ENCODE measurements at places on chromosomes 12 and 14. TPM values are rescaled to one million over a fixed set of nuclear protein-coding genes. Genes with fewer than 3 reads are reported as not detected.
A peak's percentile ranks its signal among the peaks of the same experiment; 100 is the strongest.

OASL gene
- 11.1 TPM for total RNA-seq

TAS2R14 gene
- 1.0 TPM for total RNA-seq

KRT75 gene
- not detected for total RNA-seq

- DNase-seq = no peak
Observed at GRCh38 chr12:129610601-129611120, 293.2 kb downstream of the TMEM132D start.

- no peak for DNase-seq
Observed at GRCh38 chr14:69081271-69081670, 71.6 kb downstream of the DCAF5 start.

- DNase-seq = no peak
Observed at GRCh38 chr14:77378701-77379100, 1.5 kb downstream of the SAMD15 start.

- no peak for DNase-seq
Observed at GRCh38 chr12:52878507-52879393, 26.1 kb downstream of the KRT8 start.

GRCh38 chr14:24892497-24893051 lies 157.4 kb downstream of the STXBP6 start:
- no peak for DNase-seq

- DNase-seq = no peak
Observed at GRCh38 chr14:104634886-104635570, 30.5 kb upstream of the TMEM179 start.

DNA sequence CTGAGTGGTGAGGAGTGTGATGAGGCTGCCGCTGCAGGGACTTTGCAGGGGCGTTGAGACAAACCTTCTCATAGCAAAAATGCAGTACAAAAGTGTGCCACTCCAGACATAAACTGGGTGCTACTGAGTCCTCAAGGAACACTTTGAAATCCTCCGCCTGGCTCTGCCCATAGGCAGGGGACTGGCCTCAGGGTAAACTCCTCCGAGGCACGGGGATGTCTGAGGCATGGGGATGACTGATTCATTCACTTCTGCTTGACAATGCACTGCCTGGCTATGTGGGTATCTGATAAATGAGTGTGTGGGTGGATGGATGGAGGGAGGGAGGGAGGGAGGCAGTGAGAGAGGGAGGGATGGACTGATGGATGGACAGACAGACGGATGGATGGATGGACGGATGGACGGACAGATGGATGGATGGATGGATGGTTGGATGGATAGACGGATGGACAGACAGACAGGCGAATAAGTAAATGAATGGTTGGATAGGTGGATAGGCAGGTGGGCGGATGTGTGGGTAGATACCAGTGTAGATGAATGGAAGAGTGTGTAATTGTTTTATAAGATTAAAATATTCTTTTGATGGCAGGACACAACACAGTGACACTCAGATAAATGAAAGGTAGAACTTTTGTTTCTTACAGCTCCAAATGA lies 2.1 kb upstream of the BDKRB2 start:
- DNase-seq = no peak

GRCh38 chr14:59081720-59082119 lies 106.7 kb upstream of the DAAM1 start:
- no peak for DNase-seq

DNA sequence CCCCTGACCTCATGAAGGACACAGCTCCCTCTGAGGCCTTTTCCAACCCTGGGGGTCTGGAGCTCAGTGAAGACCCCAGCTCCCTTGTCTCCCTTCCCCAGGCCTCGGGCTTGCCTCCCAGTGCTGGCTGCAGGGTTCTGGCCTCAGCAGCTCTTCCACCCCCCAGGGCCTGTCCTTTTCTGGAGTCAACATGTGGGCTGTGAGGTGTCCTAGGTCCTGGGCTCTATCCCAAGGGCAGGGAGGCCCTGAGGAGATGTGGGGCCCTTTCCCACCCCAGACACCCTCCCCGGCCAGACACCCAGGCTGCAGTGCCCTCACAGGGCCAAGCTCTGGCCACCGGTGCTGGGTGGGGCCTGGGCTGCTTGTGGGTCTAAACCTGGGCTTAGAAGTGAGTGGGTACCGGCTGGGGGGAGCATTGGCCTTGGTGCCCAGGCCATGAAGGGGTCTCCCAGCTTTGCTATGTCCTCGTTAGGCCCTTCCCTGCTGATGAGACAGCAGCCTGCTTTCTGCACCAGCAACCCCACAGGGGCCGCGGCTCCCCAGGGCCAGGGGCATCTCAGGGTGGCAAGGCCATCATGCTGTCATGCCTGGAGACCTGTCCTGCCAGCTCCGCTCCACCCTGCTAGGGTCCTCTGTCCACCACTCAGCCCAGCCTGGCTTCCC lies 2.7 kb upstream of the CRIP2 start:
- DNase-seq = no peak

GRCh38 chr14:94177806-94178205 lies 3.7 kb downstream of the PPP4R4 start:
- DNase-seq = no peak

DNA sequence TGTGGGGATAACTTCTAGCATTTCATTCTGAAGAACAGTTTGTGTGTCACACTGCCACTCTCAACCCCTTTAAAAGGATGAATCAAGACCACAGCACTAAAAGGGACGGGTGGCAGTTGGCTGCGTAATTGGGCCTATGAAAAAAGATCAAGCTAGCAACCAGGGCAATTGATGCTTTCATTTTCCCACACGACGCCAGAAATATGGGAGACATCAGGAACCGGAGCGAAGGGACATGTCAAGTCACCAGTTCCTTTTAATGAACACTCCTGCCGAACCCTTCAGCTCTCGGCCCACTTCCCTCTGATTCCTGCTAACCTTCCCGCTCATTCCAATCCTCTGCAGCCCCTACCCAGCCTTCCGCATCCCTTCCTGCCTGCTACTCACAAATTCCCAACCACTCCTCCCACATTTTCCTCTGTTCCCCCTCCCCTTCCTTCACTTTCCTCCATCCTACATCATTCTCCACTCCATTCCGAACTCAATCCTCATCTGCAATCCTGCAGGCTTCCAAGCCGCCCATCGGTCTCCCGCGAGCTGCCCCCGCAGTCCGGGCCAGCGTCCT lies 753 bp downstream of the CSRNP2 start:
- peak; percentile 65 for DNase-seq

GRCh38 chr12:99453836-99454538 lies 193.6 kb upstream of the GARIN6 start:
- DNase-seq = no peak

DNA sequence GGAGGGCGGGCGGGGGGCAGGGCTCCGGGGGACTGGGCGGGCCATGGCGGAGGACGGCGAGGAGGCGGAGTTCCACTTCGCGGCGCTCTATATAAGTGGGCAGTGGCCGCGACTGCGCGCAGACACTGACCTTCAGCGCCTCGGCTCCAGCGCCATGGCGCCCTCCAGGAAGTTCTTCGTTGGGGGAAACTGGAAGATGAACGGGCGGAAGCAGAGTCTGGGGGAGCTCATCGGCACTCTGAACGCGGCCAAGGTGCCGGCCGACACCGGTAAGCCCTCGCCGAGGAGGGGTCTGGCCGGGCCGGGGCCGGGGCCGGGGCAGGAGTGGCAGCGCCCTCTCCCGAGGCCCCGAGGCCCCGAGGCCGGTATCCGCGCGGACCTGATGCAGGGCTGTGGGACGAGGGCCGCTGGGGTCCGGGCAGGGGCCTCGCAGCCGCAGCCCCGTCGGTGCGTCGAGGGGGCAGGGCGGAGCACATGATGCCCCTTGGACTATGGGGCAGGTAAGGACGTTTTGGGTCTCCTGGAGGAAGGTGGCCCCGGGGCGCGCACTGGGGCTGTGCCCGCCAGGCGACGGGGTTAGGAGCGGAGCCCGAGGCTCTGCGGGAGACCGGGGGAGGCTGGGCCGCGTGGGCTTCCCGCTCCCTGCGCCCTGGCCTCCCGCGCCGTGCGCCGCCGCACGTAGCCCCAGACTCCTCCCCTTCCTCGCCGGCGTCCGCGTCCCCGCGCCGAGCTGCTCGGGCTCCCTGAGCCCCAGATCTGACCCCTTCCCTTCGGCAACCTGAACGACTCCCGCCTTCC lies at the start of gene TPI1:
TPI1 (plus strand) TSS at position 119 of the 798 bp plus-strand sequence; CDS start at position 155, 36 bp downstream.
- peak; percentile 84 for DNase-seq
